Stimulated activated CD4-positive, alpha-beta T cell treated with anti-CD3 and anti-CD28 coated beads, Interleukin-2, amount 100 ng/mL, for 48 hours (primary cell): ENCODE measurements at places on chromosomes 4 and X.

DNA sequence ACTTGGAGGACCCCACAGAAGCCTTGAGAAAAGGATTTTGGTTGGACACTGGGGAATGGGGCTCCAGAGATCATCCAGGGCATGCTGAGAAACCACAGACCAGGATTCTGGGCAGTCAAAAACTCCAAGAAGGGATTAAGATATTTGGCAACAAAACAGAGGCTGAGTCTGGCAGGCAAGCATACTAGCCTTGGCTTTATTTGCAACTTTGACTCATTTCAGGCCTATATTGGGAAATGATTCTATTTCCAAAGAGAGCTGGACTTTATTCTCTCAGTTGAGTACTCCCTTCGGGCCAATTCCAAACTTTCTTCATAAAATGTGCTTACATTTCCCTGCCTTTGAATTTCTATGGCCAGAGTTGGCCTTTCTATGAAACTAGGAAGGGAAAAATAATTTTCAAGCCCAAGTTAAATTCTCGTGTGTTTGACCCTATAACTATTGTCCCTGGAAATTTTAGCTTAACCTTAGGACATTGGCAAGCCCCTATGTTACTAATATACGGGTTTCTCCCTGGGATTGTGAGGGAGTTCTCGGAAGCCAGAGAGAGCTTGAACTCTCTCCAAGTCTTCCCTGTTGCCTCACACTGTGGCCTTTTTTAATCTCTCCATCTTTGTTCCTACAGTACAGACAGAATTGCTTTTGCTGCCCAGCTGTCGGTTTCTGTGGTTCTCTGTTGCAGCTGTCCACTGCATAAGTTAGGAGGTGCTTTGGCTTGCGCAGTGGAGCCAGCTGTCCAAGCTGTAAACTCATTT lies 112.6 kb upstream of the FAM9A start:
- no peak for DNase-seq

DNA sequence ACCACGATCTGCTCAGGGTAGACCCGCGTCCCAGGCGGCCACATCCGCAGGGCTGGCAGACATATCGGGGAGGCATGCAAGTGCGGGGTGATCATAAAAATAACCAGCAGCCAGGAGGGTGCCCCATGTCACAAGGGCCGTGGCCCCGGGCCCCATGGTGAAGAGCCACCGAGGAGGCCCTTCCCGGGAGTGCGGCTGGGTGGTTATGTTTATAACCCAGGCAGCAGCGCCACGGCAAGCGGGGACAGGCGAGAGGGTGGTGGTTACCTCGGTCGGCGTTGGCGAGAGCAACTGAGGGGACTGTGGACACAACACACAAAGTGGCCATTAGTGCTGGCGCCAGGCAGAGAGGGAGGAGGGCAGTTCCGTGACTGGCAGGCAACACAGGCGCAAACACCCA lies 92.7 kb upstream of the AFAP1 start:
- no peak for DNase-seq

- no peak for DNase-seq
These were observed 67.9 kb upstream of the STOX2 start for GRCh38 chr4:183837222-183837621.

GRCh38 chrX:16827225-16827624 lies 41.0 kb downstream of the TXLNG start:
- no peak for DNase-seq

DNA sequence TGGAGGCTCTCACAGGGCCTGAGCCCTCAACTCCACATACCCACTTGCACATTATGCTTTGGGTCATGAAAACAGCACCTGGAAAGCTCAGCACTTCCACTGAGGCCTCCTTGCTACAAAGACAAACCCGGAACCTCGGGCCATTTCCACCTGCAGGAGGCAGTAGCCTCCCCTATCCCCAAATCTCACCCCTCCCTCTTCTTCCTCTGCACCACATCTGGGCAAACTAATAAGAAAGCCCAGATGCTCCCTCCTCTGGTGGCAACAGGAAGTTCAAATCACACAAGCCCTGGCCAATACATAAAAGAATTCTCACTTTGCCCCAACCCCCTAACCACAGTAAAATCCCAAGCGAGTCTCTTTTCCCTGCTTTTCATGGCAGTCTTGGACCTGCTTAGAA lies 136.4 kb downstream of the MAPK10 start:
- DNase-seq = no peak

DNA sequence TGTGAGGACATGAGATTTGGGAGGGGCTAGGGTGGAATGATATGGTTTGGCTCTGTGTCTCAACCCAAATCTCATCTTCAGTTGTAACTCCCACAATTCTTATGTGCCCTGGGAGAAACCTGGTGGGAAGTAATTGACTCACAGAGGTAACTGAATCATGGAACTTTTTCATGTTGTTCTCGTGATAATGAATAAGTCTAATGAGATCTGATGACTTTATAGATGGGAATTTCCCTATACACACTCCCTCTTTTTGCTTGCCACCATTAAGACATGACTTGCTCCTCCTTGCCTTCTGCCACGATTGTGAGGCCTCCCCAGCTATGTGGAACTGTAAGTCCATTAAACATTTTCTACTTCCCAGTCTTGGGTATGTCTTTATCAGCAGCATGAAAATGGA lies 253.2 kb upstream of the GK2 start:
- no peak for DNase-seq

DNA sequence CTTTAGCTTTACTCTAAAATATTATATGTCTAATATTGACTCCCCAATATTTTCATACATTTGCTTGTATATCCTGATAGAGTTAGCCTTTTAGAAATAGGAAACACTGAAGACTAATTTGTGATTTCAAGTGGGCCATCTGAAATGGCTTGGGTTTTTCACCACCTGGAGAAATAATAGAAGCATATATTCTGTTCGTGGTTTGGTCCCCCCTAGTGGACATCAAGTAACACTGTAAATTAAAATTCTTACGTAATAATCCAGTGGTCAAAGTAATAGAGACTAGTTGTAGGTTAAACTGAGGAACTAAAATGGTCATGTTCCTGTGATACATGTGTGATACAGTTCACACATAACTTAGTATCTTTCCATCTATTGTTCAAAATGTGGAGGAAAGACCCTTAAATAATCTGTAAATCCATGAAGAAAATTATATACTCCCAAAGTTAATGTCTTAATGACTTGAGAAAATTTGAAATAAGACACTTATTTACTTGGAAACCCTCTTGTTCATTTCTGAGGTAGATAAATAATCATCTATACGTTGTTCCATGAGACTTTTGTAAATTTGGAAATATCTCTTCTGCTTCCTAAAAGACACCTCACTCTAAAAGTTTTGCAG lies 79.8 kb upstream of the SMARCAD1 start:
- no peak for DNase-seq

DNA sequence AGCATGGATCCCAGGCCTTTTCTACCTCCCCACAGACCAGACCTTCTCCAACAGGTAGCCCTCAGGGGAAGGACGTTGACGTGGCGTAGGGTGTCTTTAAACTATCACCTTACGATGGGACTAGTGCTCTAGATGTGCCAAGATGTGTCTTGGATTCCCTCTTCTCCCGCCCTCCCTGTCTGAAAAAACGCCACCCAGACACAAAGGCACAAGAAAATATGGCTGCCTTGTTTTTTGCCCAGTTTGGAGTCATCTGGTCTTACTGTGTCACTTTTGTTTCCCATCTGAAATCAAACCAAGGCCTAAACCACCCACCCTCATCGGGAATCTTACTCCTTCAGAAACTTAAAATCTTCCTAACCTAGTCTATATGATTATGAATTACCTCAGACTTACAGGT lies 235.4 kb downstream of the OR13H1 start:
- no peak for DNase-seq

GRCh38 chr4:34767407-34767806 lies 1476.9 kb downstream of the ARAP2 start:
- DNase-seq = no peak

DNA sequence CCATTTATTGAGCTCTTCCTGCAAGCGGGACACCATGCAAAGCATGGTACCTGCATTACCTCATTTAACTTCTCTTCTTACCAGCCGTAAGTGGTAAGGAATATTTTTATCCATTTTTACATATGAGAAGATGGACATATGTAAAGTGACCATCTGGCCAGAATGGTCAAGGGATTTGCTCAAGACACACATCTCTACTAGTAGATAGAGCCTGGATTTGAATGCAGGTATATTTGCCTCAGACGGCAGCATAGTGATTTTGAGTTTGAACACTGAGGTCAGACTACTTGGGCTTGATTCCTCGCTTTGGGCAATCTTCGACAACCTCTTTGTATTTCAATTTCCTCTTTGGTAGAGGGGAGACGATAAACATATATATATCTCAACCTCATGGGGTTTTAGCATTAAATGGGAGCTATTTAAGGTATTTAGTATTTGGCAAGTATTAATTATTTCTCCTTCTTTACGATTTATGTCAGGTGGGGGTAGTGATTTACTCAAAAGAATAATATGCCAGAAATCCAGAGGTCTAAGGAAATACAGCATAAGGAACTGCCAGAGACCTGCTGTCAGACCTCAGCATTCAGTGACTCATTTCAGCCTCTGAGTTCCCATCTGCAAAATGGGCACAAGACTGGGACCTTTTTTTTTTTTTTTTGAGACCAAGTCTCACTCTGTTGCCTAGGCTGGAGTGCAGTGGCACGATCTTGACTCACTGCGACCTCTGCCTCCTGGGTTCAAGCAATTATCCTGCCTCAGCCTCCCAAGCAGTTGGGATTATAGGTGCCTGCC lies 34.6 kb upstream of the CHRNA9 start:
- no peak for DNase-seq

DNA sequence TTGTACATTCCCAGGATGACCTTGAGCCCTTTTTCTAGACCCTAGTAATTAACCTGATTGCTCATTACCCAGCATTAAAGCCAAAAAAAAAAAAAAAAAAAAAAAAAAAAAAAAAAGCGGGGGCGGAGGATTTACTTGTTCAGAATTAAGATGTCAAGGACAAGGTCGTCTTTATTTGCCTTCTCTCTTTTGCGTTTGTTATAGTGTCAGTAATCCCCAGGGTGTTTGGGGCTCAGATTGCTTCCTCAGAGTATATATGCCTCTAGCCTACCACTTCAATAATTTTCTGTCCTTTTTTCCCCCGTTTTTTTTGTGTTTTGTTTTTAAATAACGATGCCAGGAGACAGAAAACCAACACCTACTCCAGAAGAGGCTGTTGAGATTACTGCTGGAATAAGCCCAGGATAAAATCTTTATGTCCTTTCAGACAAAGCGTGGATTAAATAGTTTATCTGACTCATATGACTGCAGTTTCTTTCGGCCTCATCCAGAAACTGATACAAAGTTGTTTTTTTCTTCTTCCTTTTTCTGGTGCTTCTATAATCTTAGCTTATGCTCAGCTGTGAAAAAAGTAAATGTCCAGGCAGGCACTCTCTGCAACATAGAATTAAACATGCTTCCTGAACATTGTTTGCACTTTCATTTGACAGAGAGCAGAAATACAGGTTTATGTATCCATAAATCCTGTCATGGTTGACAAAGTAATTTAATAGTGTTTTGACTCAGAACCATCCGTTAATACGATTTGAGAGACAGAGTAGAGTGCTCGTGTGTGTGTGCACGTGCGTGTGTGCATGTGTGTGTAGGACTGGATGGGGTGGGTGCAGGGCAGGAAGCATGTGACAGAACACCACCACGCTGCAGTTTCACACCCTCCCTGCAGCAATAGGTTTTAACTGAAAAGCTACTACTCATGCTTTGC lies 138.6 kb downstream of the AFF1 start:
- DNase-seq = peak; percentile 53

DNA sequence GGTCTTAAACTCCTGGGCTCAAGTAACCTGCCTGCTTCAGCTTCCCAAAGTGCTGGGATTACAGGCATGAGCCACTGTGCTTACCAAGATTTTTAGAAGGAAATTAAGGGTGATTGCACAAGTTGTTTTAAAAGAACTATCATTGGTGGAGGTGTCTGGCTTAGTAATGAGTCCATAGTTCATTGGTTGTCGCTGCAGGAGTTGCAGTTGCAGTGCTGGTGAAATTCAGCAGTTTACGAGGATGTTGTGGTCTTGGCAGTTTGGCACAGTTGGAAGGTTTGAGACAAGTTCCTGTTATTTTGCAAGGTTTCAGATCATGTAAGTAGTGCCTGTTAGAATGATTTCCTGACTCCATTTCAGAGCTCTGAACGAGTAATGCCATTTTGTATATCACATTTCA lies 48.1 kb downstream of the RAB40AL start:
- no peak for DNase-seq

DNA sequence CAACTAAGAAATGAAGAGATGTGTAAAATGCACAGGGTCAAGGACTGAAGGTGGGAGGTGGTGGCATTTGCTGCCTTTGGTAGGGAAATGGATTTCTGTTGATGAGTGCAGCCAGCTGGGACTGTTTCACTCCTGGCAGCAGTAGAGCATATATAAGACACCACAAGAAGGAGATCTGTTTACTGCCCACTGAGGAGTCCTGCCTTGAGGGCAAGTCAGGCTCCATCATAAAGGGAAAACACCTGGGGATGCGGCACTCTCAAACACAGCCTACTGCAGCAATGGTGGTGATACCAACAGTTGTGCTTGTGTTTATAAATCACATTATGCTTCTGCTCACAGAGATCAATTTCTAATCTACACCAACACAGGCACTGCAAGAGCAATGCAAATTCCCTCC lies 222.1 kb downstream of the TACR3 start:
- DNase-seq = no peak

GRCh38 chr4:151960449-151961230 lies 199.8 kb upstream of the GATB start:
- DNase-seq = no peak

DNA sequence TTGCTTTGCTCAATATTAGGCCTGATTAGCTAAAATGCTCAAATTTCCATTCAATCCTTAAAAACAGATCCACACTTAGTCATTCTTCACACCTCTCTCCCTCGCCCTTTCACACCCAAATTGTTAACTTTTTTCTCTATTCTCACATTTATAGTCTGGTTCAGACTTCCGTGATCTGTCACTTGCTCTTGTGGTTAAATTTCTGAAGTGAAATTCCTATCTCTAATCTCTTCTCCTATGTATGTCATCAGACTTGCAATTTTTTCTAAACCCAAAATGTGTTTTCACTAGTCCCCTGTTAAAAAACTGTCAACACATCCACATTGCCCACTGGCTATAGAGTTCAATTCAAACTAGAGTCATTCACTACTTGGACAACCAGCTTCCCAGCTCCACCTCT lies 63.2 kb downstream of the SNCA start:
- DNase-seq = no peak

DNA sequence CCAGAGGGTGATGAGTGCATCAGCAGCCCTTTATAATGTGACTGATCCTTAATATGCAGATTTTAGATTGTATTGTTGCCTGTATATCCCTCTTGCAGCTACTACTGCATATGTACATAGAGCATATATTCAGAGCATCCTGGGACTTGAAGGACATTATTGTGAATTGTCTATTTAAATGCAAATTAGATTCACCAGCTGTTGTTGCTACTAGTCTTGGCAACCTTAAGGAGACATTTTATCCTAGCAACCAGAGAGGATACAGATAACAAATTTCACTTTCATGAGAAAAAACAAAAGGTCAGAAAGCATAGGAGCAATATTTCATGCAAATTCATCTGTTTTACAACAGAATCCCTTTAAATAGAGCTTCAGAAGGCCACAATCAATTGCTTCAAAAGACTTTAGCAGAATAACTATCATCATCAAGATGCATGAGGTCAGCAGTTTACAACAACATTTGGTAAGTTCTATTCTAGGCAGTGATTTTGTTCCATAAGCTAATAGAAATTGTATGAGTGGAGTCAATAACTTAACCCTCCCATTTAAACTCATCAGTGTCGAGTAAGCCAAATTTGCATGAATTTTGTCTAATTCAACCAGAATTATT lies 148.6 kb downstream of the GC start:
- no peak for DNase-seq

- no peak for DNase-seq
These were observed 64.8 kb downstream of the NCAPG start for GRCh38 chr4:17875402-17876070.

- no peak for DNase-seq
These were observed 127.1 kb downstream of the ATRX start for GRCh38 chrX:77658886-77659285.
